ENCODE measurements at places on chromosomes 11 and 22. TPM values are rescaled to one million over a fixed set of nuclear protein-coding genes. Genes with fewer than 3 reads are reported as not detected.

Gene ACR
- not detected for total RNA-seq

Gene KRTAP5-2
- total RNA-seq, result not detected

Gene RHOD
- total RNA-seq, result 0.56 TPM

Gene VWCE
- 25.8 TPM for total RNA-seq

Gene C11orf86
- total RNA-seq, result not detected

Gene CECR2
- total RNA-seq, result 0.11 TPM

Gene SOX10
- not detected for total RNA-seq
